ENCODE measurements at places on chromosomes 12 and 14. TPM values are rescaled to one million over a fixed set of nuclear protein-coding genes. Genes with fewer than 3 reads are reported as not detected.

The TXNDC16 gene
- 2.1 TPM for total RNA-seq

The RIMBP2 gene
- 0.21 TPM for total RNA-seq

The AQP2 gene
- not detected for total RNA-seq

The CCDC197 gene
- total RNA-seq = 1.3 TPM

The PARP2 gene
- total RNA-seq = 10.2 TPM

The ACOT6 gene
- total RNA-seq = not detected

The RNASE1 gene
- 192 TPM for total RNA-seq

The SLC39A9 gene
- total RNA-seq = 11.8 TPM

The RTN1 gene
- total RNA-seq = 0.74 TPM

The AICDA gene
- total RNA-seq = not detected

The HOXC5 gene
- total RNA-seq = 3.3 TPM

The PZP gene
- 0.13 TPM for total RNA-seq

DNA sequence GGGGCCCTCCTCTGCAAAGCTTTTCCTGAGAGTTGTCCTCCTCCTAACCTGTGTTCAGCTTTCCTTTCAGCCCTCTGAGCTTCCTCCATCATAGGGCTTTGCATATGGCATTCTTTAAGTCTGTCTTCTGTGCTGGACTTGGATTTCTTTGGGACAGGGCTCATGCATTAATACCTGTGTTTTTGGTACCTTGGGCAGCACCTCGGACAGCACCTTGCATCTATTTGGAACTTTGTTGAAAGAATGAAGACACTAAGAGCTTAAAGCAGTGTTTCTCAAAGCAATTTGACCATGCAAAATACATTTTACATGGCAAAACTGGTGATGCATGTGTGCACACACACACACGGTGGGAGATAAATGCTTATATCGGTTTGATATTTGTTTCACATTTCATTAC lies 115.0 kb upstream of the SRRM4 start:
- no peak for DNase-seq

- no peak for DNase-seq
Observed at GRCh38 chr14:92937051-92937937, 14.3 kb downstream of the CHGA start.

GRCh38 chr14:91300957-91301356 lies 56.5 kb upstream of the GPR68 start:
- no peak for DNase-seq

- no peak for DNase-seq
Observed at GRCh38 chr14:63186453-63186852, 17.8 kb upstream of the RHOJ start.

DNA sequence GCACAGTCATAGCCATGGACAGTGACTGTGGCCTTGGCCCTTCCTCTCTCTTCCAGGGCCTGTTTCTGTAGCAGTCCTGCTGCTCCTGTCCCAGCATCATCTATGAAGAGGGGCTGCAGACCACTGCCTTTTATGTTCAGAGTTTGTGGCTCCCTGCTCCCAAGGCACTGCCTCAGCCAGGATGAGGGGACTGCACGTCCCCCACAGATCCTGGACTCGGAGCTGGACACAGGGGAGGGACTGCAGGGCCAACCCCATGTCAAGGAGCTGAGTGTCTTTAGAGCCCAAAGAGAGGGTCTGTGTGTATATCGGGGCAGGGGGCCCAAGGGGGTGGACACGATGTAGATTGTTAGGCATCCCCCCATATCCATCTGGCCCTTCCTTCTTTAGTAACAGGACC lies 60.6 kb upstream of the DIO3 start:
- no peak for DNase-seq

DNA sequence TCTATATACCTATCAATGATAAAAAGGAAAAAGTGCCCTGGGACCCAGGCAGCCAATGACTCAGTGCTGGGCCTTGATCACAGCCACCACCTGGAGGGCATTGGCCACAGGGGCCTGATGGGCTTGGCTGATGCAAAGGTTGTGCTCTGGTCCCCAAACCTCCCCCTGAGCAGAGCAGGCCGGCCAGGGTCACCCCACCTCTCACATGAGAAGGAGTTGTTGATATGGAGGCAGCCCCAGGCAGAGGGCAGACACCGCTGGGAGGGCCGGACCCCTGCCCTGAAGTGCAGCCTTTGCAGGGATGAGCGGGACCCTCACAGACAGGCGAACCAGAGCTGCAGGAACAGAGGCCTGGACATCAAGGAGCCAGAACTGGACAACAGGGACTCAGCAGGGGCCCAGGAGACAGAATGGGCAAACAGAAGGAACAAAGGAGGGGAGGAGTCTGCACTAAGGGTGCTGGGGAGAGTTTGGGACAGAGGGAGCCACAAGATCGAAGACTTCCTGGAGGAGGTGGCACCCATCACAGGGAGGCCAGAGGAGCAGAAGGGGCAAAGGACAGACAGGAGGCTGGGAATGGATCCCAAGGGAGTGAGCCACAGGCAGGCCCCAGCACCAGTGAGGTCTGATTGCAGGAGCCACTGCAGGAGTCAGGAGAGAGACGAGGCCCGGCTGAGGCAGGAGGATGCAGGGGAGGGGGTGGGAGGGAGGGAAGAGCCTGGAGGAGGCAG lies 105.0 kb downstream of the TNFAIP2 start:
- DNase-seq = no peak

GRCh38 chr14:44898551-44898950 lies 63.2 kb downstream of the KLHL28 start:
- DNase-seq = no peak

DNA sequence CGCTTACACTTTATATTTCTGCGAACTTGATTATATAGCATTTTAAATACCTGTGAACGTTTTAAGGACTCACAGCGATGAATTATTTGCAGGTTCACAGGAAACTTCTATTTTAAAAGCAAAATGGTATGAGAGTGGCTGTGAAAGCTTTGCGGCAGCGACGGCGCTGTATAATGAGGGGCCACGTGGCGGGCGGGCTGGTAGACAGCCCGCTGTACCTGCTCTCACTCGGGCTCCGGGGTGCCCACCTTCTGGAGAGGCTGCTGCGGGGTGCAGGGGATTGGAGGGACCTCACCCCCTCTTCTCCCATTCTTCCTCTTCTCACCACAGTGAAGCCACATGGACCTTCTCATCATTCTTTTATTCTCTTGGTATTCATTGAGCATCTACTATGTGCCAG lies 164.2 kb upstream of the MYL2 start:
- no peak for DNase-seq

- DNase-seq = no peak
Observed at GRCh38 chr12:130576371-130576816, 139.7 kb downstream of the RIMBP2 start.

GRCh38 chr12:56486694-56487093 lies 1.3 kb downstream of the GLS2 start:
- no peak for DNase-seq

DNA sequence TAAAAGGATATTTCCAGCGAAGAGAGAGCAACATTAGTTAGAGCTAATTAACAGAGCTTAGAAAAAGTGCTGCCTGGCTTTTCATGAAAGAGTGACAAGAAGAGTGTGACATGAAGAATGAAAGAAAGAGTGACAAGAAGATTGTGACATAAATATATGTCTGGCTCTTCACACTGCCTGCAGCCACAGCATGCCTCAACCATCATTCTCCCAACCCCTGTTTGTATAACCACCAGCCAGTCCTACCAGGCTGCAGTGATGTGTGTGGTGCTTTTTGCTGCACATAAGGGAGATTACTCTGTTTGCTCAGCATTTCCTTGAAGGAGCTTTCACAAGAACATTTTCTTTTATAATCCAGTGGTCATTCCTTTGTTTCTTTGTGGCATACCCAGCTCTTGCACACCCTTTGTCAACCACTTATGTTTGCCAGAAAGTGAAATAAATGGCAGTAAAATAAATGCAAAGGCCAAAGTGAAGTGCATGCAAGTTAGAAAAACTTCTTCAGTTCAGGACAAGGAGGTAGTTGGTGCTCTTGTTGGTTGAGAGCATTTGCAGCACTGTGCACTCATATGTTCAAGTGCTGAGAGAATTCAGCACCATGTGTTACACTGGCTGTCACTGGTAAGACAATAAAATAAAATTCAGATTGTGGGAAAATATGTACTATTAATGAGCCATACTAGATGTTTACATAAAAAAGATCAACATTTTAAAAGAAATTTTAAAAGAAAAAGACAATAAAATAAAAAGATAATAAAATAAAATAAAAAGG lies 50.6 kb downstream of the KIF21A start:
- no peak for DNase-seq

- no peak for DNase-seq
Observed at GRCh38 chr14:22769369-22769768, 2.9 kb downstream of the OXA1L start.

DNA sequence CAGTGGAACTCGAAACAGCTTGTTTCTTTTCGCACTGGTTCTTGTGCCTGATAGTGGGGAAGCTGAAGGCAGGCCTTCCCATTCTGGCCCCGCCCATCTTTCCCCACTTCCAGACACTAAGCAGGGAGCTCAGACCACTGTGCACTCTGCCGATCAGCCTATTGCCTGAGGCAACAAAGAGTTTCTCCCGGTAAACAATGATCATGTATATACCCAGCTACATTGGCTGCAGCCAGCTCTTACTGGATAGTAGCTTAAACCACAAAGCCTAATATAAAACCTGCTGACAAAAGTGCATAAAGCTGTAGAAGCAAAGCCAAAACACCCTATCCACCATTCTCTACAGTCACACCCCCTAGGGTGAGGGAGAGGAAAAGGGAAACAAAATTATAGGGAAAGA lies 24.7 kb upstream of the GLIPR1 start:
- DNase-seq = no peak

DNA sequence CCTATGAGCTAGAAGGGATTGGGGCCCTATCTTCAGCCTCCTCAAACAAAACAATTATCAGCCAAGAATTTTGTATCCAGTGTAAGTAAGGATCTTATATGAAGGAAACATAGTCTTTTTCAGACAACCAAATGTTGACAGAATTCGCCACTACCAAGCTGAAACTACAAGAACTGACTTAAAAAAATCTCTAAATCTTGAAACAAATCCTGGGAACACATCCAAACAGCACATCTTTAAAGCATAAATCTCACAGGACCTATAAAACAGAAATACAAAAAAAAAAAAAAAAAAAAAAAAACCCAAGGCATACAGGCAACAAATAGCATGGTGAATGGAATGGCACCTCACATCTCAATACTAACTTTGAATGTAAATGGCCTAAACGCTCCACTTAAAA lies 41.3 kb upstream of the LMNTD1 start:
- DNase-seq = no peak

- DNase-seq = no peak
Observed at GRCh38 chr12:62537551-62537950, 70.9 kb downstream of the MON2 start.

DNA sequence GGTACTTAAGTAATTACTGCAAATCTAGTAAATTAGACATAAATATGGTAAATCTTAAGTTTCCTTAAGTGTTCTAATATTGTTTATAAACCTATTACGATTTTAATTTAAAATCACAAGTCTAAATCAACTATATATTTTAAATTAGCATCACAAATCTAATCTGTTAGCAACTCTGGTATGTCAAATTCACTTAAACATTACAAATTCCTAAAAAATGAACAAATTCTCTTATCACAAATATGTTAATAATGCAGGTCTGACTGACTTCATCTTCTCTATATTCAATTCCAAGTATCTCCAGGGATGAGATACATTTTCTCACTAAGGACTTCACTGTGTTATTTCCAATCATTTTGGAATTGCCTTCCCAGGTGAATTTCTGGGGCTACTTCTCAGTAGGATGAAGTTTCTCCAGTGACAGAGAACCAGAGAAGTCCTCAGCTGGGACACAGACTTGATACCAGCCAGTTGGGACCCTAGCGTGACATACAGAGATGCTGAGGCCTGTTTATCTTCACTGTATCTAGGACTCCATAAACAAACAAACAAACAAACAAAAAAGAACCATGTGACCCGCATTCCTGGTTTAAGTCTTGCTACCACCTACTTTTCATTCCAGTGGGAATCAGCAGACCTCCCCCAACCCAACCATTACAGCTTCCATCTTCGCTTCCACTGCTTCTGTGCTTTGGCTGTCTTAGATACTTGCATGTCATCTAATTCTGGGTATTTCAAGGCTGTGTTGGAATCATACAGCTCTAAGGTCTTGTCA lies 21.8 kb downstream of the CFAP251 start:
- no peak for DNase-seq

GRCh38 chr14:69363964-69364363 lies 34.1 kb downstream of the ERH start:
- no peak for DNase-seq
